Activated CD8-positive, alpha-beta memory T cell treated with anti-CD3 and anti-CD28 coated beads, Interleukin-2, amount 10 ng/mL, durations not matched to agents 7 days and 5 days (primary cell): ENCODE measurements at places on chromosomes 7 and 10. TPM values are rescaled to one million over a fixed set of nuclear protein-coding genes. Genes with fewer than 3 reads are reported as not detected.

DNA sequence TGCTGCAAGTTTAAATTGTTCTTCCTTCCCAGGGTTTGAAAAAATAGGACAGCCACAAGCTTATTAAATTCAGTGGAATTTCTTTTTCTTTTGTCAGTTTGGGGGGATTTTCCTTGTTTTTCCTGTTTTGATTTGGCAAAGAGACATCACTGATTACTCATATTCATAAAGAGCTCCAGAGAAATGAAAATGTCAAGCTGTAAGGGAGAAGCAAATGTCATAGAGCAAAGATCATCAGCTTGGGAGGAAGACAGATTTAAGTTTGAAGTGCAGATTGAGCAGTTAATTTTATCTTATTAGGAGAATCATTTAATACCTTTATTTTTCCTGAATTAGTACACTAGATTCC, 255.8 kb upstream of the PHYHIPL start:
- no peaks in the 10 kb centered on the region for H3K36me3 ChIP-seq
- no peaks in the 10 kb centered on the region for H3K27me3 ChIP-seq
- no peak overlapping the region for H3K4me3 ChIP-seq
- H3K4me1 ChIP-seq = no peaks in the 10 kb centered on the region
- no peak overlapping the region for H3K27ac ChIP-seq

DNA sequence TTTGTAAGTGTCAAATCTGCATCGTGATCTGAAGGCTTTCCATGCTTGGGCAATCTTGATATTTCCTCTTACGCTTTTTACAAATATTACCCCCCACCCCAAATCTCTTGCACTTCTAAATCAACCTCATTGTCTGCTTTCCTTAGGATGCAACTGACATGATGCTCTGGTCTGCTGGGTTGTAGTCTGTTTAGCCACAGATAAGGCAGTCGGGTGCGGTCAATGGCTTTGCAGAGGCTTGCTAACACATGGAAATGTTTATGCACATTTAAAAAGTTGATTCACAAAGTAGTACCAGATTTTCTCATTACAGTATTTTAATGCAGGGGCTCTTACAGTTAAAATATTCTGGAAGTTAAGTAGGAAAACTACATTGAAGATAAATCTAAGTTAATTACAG, 172.5 kb downstream of the BAMBI start:
- no peak overlapping the region for H3K27ac ChIP-seq
- no peak for DNase-seq
- peaks cover 3% of the 10 kb centered on the region for H3K27me3 ChIP-seq

DNA sequence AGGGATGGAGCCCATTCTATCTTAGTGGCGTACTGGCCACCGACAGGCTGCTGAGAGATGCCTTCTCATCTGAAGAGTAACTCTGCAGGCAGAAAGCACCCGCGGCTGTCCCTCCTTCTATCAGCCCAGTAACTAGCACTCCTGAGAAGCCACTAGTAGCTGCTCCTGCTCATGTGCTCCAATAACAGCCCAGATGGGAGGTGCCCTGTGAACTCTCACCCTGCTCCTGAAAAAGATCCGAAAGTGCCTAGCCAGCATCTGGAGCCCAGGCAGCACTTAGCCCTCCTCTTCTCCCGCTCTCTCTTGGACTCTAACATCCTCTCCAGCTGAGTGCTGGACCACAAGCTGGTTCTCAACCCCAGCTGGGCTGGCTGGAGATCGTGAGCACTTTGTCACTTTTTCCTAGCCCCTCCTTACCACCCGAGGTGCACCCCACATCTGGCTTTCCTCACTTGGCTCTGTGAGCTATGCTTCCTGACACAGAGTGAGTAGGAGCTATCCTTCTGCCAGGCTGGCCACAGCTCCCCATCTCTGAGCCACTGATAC, 239.2 kb downstream of the GRID1 start:
- H3K27ac ChIP-seq = no peak overlapping the region
- H3K4me1 ChIP-seq = no peaks in the 10 kb centered on the region
- no peaks in the 10 kb centered on the region for H3K36me3 ChIP-seq
- no peak for DNase-seq

DNA sequence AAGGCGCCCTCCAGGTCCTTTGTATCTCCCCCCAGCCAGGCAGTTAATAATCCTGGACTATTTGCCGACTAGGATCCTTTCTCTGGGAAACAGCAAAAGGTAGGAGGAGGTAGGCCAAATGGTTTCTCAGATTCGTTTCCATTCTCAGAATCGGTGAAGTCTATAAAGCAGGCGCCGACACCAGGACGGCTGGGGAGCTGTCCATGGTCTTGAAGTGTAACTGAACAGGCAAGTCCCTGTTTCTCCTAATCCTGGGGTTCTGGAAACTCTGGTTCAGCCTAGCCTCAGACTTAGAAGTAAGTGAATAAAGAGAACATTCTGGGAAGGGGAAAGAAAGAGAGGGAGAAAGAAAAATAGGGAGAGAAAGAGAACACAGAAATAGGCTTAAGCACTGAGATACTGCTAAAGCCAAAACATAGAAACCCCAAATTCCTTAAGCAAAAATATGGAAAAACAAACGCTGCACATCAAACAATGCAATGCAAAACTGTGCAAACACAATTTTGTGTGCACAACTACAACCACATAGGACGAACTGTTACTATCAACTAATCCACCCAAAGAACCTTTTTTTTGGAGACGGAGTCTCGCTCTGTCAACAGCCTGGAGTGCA, 11.1 kb upstream of the INA start:
- H3K4me1 ChIP-seq = peaks cover 2% of the 10 kb centered on the region
- no peak overlapping the region for H3K27ac ChIP-seq
- no peaks in the 10 kb centered on the region for H3K36me3 ChIP-seq

GRCh38 chr10:6141296-6142151, 52.7 kb downstream of the RBM17 start:
- peaks cover 69% of the 10 kb centered on the region for H3K4me1 ChIP-seq
- peak overlapping the region; percentile 73 for H3K4me3 ChIP-seq
- H3K36me3 ChIP-seq = no peaks in the 10 kb centered on the region
- H3K27ac ChIP-seq = peak overlapping the region; percentile 65

- no peaks in the 10 kb centered on the region for H3K27me3 ChIP-seq
- no peak overlapping the region for H3K4me3 ChIP-seq
- no peak for DNase-seq
- no peaks in the 10 kb centered on the region for H3K4me1 ChIP-seq
- no peak overlapping the region for H3K27ac ChIP-seq
- no peaks in the 10 kb centered on the region for H3K36me3 ChIP-seq
These were observed 42.1 kb downstream of the FOXL3 start for GRCh38 chr7:332020-332517.

GRCh38 chr7:43905209-43905946, 1.0 kb downstream of the URGCP start:
- H3K27ac ChIP-seq = peak overlapping the region; percentile 91
- peak overlapping the region; percentile 87 for H3K4me3 ChIP-seq
- no peak for DNase-seq
- no peaks in the 10 kb centered on the region for H3K27me3 ChIP-seq
- H3K4me1 ChIP-seq = peaks cover 23% of the 10 kb centered on the region

DNA sequence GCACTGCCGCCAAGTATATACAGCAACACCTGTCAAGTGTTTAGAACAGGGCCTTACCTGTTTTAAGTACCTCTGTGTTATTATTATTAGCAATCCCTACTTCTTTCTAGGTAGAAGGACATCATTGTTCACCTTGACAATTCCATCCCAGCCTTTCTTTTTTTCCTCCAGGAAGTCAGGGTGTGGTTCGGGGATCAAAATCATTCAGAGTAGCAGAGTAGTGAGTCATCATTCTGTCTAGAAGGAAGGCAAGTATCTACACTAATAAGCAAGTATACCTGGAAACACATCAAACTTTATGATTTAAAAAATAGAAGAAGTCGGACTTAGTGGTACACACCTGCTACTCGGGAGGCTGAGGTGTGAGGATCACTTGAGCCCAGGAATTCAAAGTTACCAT, 25.5 kb upstream of the CAPZA2 start:
- peaks cover 19% of the 10 kb centered on the region for H3K27me3 ChIP-seq
- H3K4me1 ChIP-seq = no peaks in the 10 kb centered on the region
- H3K27ac ChIP-seq = no peak overlapping the region
- no peaks in the 10 kb centered on the region for H3K36me3 ChIP-seq
- no peak overlapping the region for H3K4me3 ChIP-seq

DNA sequence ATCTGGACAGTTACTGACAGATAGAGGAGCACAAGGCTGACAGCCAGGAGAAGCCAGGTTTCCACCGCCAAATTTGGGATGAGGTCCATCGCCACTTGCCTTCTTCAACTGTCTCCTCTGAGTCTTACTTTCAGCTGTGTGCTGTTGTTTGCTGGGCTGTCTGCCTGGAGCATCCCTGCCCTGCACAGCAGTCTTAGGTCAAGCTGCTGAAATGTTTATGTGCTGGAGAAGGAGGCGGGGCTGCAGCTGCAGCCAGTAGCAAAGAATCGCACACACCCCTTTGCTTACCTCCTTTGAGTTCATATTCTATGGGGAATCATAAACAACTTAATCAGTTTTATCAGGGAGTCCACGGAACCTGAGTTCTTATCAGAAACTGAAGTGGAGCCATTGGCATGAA, 20.1 kb upstream of the CYP3A5 start:
- no peak for DNase-seq
- H3K27ac ChIP-seq = no peak overlapping the region
- H3K4me1 ChIP-seq = no peaks in the 10 kb centered on the region
- H3K27me3 ChIP-seq = no peaks in the 10 kb centered on the region

DNA sequence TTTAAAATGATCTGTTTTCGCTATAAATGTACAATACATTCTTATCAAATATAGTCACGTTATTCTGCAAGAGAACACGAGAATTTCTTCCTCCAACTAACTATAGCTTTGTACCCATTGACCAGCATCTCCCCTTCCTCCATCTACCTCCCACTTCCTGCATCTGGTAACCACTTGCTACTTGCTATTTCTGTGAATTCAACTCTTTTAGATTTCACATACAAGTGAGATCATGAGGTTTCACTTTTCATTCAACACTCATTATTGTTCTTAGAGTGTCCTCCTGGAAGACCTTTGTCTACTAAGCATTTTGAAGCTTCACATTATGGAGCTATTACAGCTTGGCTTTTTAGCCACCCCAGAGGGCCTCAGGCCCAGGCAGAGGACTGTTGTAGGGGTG, 741.3 kb upstream of the FZD8 start:
- H3K27me3 ChIP-seq = no peaks in the 10 kb centered on the region
- H3K36me3 ChIP-seq = no peaks in the 10 kb centered on the region
- H3K4me3 ChIP-seq = no peak overlapping the region
- no peak for DNase-seq
- H3K4me1 ChIP-seq = no peaks in the 10 kb centered on the region

DNA sequence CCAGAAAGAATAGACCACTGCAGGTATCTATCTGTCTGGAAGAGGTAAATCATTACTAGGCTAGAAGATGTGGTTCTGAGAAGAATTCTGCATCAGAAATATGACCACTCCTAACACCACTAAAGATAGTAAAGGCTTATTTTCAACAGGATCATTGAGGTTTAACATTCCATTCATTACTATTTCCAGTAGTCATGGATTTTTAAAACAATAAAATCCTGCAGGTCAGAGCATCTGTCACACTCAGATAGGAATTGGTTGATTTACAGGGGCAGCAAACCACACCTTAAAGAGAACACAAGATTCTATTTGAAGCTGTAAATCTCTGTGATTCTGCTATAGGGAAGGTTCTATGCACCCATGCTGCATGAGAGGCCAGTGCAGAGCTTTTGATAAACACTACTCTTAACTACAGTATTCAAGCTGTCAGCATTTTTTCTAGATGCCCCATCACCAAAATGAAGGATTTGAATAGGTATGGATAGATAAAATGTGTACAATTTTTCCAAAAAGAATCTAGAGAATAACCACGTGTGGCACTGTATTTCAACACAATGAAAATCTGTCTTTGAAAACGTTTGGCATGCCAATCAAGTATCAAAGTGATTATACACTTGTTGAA, 14.6 kb downstream of the LRRC17 start:
- H3K27me3 ChIP-seq = peaks cover 13% of the 10 kb centered on the region
- no peaks in the 10 kb centered on the region for H3K36me3 ChIP-seq
- no peak overlapping the region for H3K27ac ChIP-seq
- H3K4me3 ChIP-seq = no peak overlapping the region
- H3K4me1 ChIP-seq = no peaks in the 10 kb centered on the region

GRCh38 chr7:28017372-28017771, 163.2 kb downstream of the JAZF1 start:
- H3K27ac ChIP-seq = no peak overlapping the region
- no peak for DNase-seq
- no peaks in the 10 kb centered on the region for H3K27me3 ChIP-seq
- H3K4me1 ChIP-seq = peaks cover 3% of the 10 kb centered on the region
- no peak overlapping the region for H3K4me3 ChIP-seq

- no peaks in the 10 kb centered on the region for H3K36me3 ChIP-seq
- no peak overlapping the region for H3K27ac ChIP-seq
- H3K4me3 ChIP-seq = no peak overlapping the region
- DNase-seq = no peak
- H3K27me3 ChIP-seq = no peaks in the 10 kb centered on the region
- no peaks in the 10 kb centered on the region for H3K4me1 ChIP-seq
These were observed 148.5 kb downstream of the PPP1R17 start for GRCh38 chr7:31835471-31835870.

STEAP4 gene
- 0.05 TPM for total RNA-seq

OR2A5 gene
- total RNA-seq = not detected

PLAC9 gene
- not detected for total RNA-seq

TYW1 gene
- total RNA-seq = 18.5 TPM
